GM06990 (cell line): ENCODE measurements at places on chromosomes 11 and 22.

DNA sequence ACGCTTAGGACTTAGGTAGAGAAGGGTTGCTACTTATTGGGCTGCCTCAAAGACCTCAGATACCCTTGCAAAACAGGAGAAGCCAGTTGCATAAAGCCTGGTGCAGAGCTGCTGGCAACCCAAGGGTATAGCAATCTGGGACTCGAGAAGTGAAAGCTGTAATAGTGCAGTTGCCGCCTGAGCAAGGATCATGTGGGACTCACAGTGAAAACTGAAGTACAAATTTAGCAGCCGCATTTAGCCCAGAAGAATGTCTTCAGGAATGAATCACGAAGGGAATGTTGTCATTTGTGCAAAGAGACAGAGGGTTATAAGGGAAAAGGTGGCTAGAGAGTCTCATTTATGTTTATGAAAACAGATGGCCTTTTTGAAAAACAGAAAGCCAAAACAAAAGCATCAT, 267.2 kb downstream of the TENM4 start:
- no peak for DNase-seq

DNA sequence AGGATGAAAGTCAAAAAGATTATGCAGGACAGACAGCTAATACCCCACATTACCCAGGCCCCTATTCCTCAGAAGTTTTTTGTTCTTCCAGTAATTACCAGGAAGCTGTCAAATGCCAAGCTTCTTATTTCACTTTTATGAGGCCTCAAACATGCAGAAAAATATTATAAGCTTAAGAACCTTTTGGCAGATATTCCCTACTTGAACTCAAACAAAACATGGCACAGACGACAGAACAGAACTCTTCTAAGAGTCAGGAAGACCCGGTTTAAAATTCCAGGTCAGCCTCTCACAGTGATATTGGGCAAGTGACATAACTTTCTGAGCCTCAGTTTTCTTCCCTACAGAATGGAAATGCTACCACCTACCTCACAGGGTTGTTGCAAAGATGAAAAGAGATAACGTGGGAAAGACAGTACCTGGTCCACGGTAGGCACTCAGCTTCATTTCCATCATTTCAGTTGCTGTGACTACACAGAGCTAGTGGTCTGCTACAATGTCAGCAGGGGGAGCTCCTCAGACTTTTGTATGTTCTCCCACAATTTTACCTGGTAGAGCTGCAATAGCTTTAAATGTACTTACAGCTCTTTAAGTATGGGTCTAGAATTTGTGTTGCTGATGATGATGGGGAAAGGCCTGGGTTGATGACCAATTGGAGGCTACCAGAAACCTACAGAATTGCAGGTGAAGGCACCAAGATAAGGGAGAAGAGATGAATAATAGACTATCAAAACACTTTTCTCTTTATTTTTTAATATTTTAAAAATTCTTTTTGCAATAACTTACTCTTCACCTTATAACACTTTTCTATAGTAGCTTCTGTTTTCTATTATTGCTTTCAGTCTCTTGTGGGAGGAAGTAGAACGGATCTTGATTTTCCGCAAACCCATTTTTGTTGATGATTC, 98.3 kb upstream of the CHRM4 start:
- peak; percentile 23 for DNase-seq

GRCh38 chr22:37521236-37521739, 2.1 kb upstream of the CARD10 start:
- no peak for DNase-seq

GRCh38 chr22:24501301-24502005, 6.3 kb downstream of the UPB1 start:
- DNase-seq, result no peak

- DNase-seq, result no peak
Measured at GRCh38 chr11:32154275-32154674, 63.4 kb downstream of the RCN1 start.

DNA sequence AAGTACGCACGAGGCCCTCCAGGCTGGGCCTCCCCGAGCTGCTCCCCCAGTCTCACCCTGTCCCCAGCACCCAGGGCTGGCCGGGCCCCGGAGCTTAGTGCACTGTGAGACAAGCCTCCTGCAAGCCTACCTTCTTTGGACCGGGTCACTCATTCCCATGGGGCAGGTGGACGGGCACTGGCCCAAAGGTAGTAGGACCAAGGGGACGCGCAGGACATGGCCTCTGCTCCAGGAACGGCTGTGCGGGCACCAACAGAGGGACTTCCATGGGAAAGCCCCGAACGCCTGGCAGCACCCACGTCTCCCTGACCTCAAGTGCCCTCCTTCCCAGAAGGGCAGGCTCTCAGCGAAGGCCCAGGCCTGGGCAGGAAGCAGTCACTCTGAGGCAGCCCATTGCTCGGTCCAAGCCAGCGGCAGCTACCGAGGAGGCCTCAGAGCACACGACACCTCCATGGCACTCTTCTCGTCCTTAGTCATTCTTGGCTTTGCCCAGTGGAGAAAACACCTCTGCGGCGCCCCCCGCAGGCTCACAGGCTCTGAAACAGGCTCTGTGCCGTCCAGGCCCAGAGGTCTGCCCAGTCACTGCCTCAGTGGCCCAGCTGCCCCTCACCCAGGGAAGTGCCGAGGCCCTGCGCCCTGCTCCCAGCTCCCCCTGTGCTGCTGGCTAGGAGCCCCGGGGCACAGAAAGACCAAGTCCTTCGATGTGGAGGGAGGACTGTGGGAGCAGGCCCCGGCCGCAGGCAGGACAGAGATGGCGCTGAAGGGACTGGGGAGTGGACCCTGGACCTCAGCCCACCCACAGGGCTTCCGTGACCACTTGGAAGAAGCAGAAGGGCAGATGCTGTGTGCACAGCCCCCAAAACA, 3.8 kb downstream of the MOB2 start:
- no peak for DNase-seq

DNA sequence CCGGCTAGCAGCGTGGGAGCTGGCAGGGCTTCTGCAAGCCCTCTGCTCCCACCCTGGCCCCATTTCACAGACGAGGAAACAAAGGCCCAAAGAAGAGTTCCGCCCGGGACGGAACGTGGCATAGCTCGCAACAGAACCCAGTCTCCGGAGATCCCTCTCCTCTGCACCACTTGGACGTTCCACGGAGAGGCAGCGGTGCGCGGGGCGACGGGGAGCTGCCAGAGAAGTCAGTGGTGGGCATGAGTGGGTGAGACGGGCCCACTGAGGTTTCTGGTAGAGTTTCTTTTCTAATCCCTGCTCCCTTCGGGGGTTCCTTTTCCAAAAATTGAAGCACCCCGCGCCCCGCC, 554 bp upstream of the NECTIN1 start:
- no peak for DNase-seq

GRCh38 chr11:121722431-121723245, 269.9 kb upstream of the SORL1-AS1 start:
- no peak for DNase-seq
